ENCODE measurements at places on chromosomes 6 and 20.

DNA sequence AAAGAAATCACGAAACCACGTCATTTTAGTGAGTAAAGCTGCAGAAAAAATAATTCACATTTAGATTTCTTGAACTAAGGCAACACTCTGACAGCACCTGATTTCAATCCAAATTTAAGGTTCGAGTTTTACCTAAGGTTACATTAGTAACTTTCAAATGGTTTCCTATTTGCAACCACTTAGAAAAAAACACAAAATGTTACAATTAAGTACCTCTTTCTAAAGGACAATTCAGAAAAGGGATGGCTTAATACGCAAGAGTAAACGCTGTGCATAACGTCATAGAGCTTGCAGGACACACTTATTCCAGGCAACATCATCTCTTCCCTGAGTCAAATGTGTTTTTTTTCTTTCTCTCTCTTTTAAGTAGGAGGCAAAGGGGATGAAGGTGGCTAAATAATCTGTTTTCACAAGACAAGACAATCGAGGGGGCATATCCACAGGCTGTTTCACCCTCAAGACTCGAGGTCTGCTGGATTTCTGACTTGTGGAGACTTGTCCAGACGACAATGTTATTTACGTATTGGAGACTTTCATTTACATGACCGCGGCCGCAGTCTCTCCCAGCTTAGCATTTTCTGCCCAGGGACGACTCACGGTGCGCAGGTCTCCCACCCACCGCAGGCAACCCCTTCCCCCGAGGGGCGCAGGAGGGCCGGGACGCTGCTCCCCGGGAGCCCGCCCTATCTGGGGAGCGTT, 86.0 kb downstream of the SESN1 start:
- DNase-seq, result no peak

- no peak for DNase-seq
These were observed 170.6 kb downstream of the CARMIL1 start for GRCh38 chr6:25449774-25450173.

DNA sequence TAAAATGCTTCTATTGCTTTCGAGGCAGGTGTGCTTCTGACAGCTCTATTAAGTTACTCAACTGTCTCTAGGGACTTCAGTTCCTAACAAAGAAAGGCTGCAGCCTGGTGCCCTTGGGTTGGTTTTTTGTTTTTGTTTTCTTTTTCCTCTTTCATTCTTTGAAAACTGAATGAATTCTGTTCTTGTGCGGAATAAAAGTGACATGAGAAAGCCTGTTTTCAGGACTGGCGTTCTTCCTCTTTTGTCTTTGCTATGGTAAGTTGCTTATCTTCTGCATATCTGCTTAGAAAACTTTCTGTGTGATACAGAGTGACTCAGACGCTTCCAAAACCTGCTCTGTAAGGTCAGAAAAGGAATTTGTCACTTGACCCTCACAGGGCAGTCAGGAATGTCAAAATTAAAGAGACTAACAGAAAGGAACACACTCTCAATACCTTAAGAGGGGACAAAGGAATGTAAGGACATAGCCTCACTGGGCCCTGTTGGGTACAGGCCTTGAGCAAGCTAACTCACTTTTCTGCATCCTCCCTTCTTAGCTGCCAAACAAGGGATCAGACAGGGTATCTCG, 56.2 kb upstream of the NHSL1 start:
- DNase-seq, result no peak

DNA sequence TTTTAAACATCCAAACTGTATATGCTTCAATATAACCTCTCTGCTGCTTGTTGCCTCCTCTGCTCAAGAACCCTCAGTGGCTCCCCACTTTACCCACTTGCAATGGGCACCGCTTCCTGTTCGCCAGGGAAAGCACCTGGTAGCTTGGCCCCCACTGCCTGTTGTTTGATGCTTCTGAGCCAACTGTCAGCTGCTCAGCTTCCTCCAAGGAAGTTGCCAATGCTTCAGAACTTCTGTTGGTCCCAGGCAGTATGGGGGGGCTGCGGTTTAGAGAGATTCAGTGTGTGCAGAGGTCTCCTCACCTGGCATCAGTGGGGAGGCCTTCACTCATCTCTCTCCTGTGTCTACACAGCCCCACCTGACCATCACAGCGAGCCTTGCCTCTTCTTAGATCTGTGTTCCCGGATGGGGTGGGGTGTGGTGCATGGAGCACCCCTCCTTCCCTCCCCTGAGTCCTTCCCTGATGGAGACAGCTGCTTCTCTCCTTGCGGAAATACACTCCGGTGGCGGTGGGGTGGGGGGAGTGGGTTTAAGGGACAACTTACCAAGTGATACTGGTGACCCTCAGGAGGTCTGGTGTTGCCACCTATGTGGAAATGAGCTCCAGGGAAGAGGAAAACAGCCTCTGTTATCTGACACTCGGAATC, 308.1 kb downstream of the CDH26 start:
- no peak for DNase-seq

- no peak for DNase-seq
These were observed 8.7 kb downstream of the CTNNBL1 start for GRCh38 chr20:37702403-37703034.

- no peak for DNase-seq
These were observed 63.3 kb upstream of the ZNF133 start for GRCh38 chr20:18224968-18225568.

DNA sequence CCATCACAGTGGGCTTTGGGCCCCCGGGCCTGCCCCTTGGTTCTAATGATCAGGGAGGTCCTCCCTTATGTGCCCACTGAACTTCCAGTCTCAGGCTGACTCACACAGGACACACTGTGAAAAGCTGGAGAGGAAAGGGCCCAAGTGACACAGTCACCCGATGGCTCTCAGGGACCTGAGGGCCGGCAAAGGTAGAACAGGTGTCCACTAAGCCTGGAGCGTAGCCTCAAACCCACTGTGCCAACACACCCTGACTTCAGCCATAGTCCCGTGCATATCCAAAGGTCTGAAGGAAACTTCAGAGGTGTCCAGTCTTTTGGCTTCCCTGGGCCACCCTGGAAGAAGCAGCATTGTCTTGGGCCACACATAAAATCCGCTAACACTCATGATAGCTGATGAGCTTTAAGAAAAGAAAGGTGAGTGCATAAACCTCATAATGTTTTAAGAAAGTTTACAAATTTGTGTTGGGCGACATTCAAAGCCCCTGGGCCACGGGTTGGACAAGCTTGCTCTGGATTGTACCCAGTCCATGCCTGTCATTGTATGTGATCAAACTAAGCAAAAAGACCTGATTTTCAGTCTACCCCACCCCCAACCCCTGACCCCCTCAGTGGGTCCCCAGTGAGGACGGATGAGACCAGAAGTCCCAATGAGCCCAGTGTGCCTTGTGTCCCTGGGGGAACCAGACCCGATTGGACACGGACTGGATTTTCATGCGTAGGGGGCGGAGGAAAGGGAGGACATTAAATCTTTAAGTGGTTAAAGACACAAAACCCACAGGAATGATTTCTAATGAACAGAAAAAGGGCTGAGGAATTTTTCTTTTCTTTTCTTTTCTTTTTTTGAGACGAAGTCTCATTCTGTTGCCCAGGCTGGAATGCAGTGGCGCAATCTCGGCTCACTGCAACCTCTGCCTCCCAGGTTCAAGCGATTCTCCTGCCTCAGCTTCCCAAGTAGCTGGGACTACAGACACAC, 6.1 kb downstream of the RAMACL start:
- no peak for DNase-seq

GRCh38 chr6:85756982-85757381, 114.3 kb upstream of the SYNCRIP start:
- no peak for DNase-seq

Measured in stimulated activated CD4-positive, alpha-beta T cell treated with anti-CD3 and anti-CD28 coated beads, TNF-alpha, amount 100 ng/mL, for 48 hours (primary cell).